Lung (tissue), 17 donors: ENCODE measurements at places on chromosomes 1 and 21. TPM values are rescaled to one million over a fixed set of nuclear protein-coding genes. Genes with fewer than 3 reads are reported as not detected.

DNA sequence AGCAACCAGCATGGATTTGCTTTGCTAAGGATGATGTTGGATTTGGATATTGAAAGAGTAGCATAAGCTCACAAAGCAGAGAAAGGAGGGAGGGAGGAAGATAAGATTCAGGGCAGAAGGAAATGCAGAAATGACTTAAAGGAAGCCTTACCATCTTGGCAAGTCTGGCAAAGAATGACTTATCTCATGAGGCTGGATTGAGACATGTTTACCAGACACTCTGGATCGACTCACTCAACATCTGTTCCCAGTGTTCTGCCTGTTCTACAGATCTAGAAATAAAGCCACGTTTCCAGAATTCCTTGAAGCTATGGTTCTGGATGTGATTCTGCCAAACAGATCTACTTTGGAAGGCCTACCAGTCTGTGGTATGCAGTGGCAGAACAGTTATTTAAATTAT lies 38.8 kb upstream of the CTBS start:
- no peak for DNase-seq

DNA sequence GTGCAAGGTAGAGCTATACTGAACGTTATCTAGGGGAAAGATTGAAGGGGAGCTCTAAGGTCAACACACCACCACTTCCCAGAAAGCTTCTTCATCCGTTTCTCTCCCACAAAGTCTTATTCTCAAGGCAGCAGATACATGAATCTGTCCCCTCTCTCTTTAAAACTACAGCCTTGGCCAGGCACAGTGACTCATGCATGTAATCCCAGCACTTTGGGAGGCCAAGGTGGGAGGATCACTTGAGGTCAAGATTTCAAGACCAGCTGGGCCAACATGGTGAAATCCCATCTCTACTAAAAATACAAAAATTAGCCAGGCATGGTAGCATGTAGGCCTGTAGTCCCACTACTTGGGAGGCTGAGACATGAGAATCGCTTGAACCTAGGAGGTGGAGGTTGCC lies 8.1 kb downstream of the CYP4X1 start:
- DNase-seq = no peak

DNA sequence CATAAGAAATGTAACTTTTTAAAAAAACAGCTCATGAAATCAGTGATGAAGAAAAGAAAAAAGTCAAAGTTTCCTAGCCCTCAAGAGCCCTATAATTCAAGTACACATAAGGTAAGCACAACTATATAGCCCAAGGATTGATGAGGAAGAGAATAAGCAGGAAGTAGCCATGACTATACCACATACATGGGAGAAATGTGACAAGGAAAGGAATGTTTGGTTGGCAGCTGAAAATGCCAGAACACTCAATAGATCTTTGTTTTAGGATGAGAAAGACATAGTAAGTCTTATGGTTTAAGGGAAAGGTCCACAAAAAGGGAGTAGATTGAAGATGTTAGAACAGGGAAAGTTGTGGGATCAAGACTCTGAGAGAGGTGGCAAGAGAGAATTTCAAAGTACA lies 5.7 kb downstream of the DOCK7 start:
- peak; percentile 26 for DNase-seq

The TGFB2 gene
- 4.4 TPM for total RNA-seq
